Activated naive CD4-positive, alpha-beta T cell treated with anti-CD3 and anti-CD28 coated beads, Interleukin-2, amount 50 U/mL, for 72 hours (primary cell): ENCODE measurements at places on chromosomes 2 and 18. TPM values are rescaled to one million over a fixed set of nuclear protein-coding genes. Genes with fewer than 3 reads are reported as not detected.

Gene MC2R
- total RNA-seq: not detected

Gene AGAP1
- 0.48 TPM for total RNA-seq

Gene CTAGE1
- not detected for total RNA-seq

Gene STARD6
- not detected for total RNA-seq

Gene GRP
- not detected for total RNA-seq

Gene PLCL1
- 1.3 TPM for total RNA-seq

Gene WNT6
- not detected for total RNA-seq

Gene COL3A1
- 0.16 TPM for total RNA-seq

Gene PDCD1
- 25.4 TPM for total RNA-seq

Gene AP1S3
- 1.8 TPM for total RNA-seq

Gene MREG
- 7.3 TPM for total RNA-seq

Gene SGO2
- 58.2 TPM for total RNA-seq

Gene GTF2A1L
- not detected for total RNA-seq

Gene RAB6C
- total RNA-seq: not detected

Gene PARD3B
- 0.35 TPM for total RNA-seq

Gene C2orf66
- total RNA-seq: 0.53 TPM

Gene XPO1
- total RNA-seq: 300 TPM

Gene VIL1
- total RNA-seq: not detected

Gene SP140L
- total RNA-seq: 71.2 TPM

Gene MYOM1
- total RNA-seq: 1.8 TPM

Gene FOXD4L1
- total RNA-seq: 0.30 TPM

Gene TFCP2L1
- total RNA-seq: not detected

Gene SETBP1
- total RNA-seq: 1.2 TPM

Gene SCN2A
- 0.21 TPM for total RNA-seq

Gene SLC4A3
- not detected for total RNA-seq

Gene CYBRD1
- 1.9 TPM for total RNA-seq

Gene KIF5C
- 16.4 TPM for total RNA-seq

Gene SLC23A3
- total RNA-seq: 2.8 TPM

Gene IL36G
- not detected for total RNA-seq

Gene CEP76
- 13.2 TPM for total RNA-seq

Gene GPR35
- 1.5 TPM for total RNA-seq

Gene CHRND
- total RNA-seq: not detected

Gene DNAJC5G
- not detected for total RNA-seq

Gene SPC25
- 28.5 TPM for total RNA-seq

Gene C2orf15
- 4.9 TPM for total RNA-seq

Gene KCNIP3
- total RNA-seq: not detected

Gene THSD7B
- not detected for total RNA-seq

Gene CYP20A1
- 13.2 TPM for total RNA-seq

Gene L3MBTL4
- 0.10 TPM for total RNA-seq

Gene CCDC141
- total RNA-seq: 10.6 TPM

Gene ALK
- total RNA-seq: not detected

Gene CCDC195
- not detected for total RNA-seq

Gene GALR1
- not detected for total RNA-seq

Gene PARD6G
- not detected for total RNA-seq

Gene NRP2
- total RNA-seq: 0.59 TPM

Gene STK17B
- 164 TPM for total RNA-seq

Gene TRABD2A
- 53.6 TPM for total RNA-seq

Gene SLC16A14
- not detected for total RNA-seq
